ENCODE measurements at places on chromosomes 13 and 19. TPM values are rescaled to one million over a fixed set of nuclear protein-coding genes. Genes with fewer than 3 reads are reported as not detected.

DNA sequence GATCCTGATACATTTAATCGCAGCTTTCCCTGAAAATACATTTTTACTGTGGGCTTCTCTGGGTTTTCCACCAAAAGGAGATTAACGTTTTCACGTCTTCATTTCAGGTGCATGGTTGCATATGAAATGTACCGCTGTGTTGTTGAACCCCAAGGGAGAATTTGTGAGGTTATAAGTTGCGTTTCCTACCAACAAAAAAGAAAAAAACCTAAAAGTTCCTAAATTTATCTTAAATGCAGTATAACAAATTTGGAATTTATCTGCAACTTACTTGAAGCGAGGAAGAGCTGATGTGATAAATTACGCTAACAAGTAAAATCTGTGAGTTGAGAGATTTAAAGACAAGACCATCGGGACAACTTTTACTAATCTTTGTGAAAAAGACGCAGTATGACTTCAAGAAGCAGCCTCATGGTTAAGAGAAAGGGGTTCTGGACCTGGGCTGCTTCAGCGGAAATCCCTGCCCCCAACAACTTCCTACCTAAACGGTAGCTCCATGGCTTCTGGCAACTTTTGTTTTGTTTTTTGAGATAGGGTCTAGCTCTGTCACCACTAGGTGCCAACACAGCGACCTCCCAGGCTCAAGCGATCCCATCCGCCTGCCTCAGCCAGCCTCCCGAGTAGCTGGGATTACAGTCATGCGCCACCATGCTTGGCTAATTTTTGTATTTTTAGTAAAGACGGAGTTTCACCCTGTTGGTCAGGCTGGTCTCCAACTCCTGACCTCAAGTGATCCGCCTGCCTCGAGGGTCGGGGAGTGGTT is 958 bp upstream of the OBI1 start:
- DNase-seq: peak; percentile 50

GRCh38 chr13:105774739-105775460 is 760.6 kb downstream of the EFNB2 start:
- DNase-seq: peak; percentile 95

GRCh38 chr19:31015778-31016177 is 333.5 kb downstream of the TSHZ3 start:
- no peak for DNase-seq

DNA sequence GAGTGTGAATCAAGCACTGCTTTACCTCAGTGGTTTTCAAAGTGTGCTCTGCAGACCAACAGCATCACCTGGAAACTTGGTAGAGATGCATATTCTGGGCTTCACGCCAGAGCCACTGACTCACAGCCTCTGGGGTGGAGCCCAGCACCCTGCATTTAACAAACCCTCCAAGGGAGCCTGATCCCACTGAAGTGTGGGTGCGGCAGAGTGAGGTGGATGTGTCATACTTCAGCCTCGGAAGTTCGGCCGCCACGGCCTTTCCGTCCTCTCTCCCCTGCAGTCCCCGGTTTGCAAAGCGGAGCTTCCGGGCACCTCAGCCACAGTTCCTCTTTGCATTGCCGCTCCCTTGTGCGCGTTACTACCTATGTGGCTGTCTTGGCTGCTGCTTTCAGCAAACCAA is 33.3 kb upstream of the MICU2 start:
- peak; percentile 81 for DNase-seq

DNA sequence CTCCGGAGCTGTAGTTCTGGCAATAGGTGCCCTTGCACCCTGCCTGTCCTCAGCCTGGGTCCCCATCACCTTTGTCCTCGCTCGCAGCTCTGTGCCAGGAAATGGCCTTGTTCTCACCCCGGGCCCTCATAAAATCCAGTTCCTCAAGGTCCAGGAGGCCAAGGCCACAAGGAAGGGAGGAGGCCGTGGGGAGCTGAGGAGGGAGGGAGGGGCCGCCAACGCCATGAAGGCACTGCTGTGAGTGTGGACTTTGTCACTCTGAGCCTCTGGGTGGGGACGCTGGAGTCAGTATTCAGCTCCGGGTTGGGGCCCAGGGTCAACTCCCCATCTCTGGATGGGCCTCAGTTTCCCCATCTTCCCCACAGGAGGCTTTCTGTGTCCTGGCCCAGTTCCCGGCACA is 9.2 kb upstream of the GNA11 start:
- DNase-seq: no peak

- DNase-seq: peak; percentile 76
Observed at GRCh38 chr13:76886292-76887075, at the start of gene KCTD12. KCTD12 (minus strand) TSS chr13:76886405; CDS start chr13:76886148, 257 bp downstream.

DNA sequence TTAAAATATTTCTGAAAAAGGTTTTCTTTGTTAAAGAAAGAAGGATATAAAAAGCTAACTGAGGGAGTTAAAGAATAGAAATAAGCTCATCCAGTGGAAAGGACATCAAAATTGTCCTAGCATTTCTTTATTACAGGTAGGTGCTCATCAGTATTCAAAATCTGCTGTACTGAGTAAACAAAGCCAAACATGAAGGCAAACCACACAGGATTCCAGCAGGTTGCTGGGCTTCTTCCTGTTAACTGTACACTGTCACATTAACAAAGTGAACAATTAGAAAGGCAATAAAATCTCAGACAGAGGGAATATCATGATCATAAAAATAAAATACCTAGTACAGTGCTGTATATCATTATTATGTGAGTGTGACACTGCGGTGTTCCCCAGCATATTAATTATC is 1541.0 kb downstream of the SLITRK5 start:
- DNase-seq: no peak

FAM216B gene
- total RNA-seq: not detected

DNA sequence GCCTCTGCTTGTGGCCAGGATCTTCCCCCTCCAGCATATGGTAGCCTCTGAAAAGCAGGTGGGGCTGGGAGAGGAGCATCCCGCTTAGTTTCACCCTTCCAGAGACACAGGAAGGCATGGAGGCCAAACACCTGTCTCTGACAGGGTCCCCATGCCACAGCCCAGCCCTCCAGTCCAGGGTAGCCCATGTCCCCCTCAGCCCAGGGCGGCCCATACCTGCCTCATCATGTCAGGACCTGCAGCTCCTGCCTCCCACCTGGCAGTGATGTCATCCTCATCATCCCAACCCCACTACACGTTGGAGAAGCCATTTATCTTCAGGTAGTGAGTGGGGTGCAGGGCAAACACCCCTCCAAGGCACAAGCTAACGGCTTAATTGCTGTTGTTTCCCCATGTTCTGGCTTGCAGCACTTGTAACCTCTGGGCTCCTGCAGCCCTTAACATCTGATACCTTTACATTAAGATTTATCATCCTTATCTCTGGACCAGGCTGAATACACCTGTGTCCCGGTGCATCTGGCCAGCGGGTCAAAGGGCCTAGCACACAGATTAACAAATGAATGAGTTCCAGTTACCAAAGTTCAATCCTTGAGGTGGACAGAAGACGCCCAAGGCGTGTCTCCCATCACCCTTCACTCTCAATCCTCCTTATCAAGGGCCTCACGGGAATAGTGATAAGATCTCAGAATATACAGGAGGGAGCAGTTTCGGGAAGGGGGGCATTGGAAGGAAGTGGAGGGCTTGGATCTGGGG is 22.2 kb downstream of the ZNF175 start:
- no peak for DNase-seq

GRCh38 chr13:79417741-79418140 is 11.7 kb upstream of the RBM26 start:
- DNase-seq: no peak

GRCh38 chr19:33301900-33302174 is 497 bp downstream of the CEBPA start:
- DNase-seq: no peak

NLRP7 gene
- not detected for total RNA-seq

MED29 gene
- 76.2 TPM for total RNA-seq

DNA sequence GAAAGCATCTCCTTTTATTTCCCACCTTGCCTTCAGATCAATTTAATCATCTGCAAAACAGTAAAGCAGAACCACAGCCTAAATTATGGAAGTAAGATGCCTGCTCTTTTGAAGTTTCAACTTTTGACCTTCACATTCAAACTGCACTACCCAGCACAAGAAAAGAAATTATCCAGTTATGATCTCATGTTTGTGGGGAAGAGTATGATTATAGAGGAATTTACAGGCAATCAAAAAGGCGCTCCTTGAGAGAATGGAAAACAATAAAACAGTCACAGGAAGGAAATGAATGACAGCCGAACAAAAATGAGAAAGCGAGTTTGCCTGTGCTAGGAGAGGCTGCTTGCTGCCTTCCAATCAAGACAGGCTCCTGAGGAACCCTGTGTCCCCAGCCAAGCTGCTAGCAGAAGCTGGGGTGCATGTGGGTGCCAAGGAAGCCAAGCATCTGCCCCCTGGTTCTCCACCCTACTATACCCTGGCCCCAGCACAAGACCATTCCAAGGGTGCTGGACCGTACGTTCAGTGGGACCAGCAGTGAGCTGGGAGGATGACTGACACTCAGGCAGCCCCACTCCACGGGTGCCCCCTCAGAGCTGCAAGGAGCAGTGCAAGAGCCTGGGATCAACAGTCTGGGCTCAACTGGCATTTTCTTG is 47.8 kb downstream of the PEPD start:
- no peak for DNase-seq

CACNA1A gene
- total RNA-seq: not detected

GRCh38 chr19:19169236-19170052 is 619 bp downstream of the MEF2B start:
- no peak for DNase-seq
